Immature natural killer cell (primary cell): ENCODE measurements at places on chromosomes 4 and X. TPM values are rescaled to one million over a fixed set of nuclear protein-coding genes. Genes with fewer than 3 reads are reported as not detected.

Gene ELF4
- 14.7 TPM for polyA plus RNA-seq

Gene ANXA3
- not detected for polyA plus RNA-seq

Gene UGT2B10
- not detected for polyA plus RNA-seq

Gene GAGE12E
- polyA plus RNA-seq = not detected
